ENCODE measurements at places on chromosomes 5 and 9.

GRCh38 chr9:33320568-33321261 is 30.4 kb downstream of the NFX1 start:
- no peak for DNase-seq

DNA sequence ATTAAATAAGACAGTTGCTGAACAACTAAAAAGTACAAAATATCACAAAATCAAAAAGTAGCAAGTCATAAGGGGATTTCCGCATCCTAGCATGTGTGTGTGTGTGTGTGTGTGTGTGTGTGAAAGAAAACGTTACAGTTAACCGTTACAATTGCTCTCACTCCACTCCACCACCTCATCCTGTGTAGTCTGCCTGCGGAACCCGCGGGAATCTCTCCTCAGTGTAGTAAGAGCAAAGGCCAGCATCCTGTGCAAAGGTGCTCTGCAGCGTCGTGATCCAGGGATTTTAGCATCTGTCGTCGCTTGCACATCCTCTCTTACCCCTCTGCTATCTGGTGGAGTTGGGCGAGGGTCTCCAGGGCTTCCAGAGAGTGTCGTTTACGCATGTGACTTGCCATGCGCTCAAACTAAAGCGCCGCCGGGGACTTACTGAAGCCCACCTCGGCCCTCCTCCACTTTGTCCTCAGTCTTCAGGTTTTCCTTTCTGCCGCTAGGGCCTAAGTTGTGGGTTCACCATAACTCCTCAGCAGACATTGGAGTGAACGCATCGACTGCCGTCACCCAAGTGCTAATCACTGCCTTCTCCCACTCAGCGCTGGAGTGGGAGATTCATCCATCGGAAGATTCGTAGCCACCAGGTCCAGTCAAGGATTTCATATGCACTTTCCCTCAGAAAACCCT is 3.9 kb downstream of the CDKN2B start:
- DNase-seq = no peak

GRCh38 chr5:15373151-15373550 is 126.8 kb upstream of the FBXL7 start:
- no peak for DNase-seq

DNA sequence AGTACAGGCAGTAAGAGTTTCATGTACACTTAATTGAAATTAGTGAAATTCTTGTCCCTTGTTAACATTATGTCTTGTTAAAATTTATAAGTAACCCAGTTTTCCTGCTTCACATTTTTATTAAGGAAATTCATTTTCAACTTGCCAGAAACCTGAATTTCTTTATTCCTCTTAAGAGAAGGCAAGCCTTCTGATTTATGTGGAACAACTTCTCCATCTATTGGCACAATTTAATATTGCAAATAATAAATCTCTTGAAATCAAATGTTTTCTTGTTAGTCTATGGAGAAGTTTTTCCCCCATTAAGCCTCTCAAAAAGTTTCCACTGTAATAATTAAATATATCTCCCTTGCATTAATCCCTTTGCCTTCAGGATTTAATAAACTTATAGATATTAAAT is 33.8 kb upstream of the ACO1 start:
- DNase-seq = no peak

DNA sequence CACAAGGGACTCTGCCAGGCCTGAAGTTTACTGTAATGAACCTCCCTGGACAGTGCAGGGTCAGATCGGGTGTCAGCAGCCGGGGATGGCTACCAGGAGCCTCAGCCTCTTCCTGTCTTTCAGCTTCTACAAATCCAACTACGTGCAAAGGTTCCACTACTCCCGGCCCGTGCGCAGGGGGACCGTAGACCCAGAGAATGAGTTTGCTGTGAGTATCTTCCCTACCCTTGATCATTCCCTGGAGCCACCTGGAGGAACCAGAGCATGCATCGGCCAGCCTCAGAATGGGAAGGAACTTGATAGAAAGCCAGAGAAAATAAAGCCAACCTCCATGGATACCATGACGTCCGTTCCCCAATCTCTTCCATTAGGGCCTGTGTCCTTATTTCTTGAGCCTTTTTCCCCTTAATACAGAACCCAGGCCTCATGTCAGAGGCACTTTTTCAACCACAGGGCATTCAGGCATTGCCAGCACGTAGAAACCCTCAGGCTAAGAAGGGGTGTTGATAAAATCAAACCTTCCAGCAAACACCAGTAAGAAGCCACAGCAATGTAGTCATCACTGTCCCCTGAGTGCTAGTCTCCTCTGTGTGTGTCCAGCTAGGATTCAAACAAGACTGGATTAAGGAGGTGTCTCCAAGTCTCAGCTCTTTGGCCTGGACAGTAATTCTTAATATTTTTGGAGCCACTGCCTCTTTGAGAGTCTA is 49.0 kb upstream of the FOXI1 start:
- DNase-seq = no peak

GRCh38 chr5:54492178-54492577 is 25.4 kb upstream of the SNX18 start:
- DNase-seq = no peak

- no peak for DNase-seq
Measured at GRCh38 chr5:149060325-149060724, 2.5 kb downstream of the SH3TC2 start.

DNA sequence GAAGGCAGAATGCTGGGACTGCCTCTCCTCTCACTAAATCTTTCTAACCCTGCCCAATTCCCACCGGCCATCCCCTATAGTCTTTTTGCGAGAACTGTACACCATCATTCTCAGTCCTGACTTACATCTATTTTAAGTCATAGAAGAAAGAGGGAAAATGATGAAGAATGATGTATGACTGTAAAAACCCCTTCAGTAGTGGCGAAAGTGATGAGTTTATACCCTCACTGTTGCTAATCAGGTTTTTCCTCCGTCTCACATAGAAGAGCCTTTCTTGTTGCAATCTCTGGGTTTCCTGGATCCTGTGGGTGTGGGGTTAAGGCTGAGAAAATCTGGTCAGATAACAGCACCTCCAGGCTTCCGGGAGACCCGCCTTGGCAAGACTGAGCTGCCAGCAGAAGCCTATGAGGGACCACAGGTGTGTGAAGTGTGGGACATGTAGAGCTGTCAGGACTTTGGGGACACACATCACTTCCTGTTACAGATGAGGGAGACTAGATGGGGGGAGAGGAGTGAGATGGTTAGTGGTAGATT is 147.1 kb upstream of the SLC12A2 start:
- no peak for DNase-seq

Measured in lower leg skin (tissue), 4 donors.